Naive thymus-derived CD4-positive, alpha-beta T cell (primary cell): ENCODE measurements at places on chromosomes 6 and 20.

GRCh38 chr20:47540443-47541354, 39.0 kb downstream of the NCOA3 start:
- DNase-seq, result no peak

- no peak for DNase-seq
Observed at GRCh38 chr6:6582131-6582530, 6.4 kb upstream of the LY86 start.

GRCh38 chr6:10419749-10420545, 5.1 kb upstream of the TFAP2A start:
- DNase-seq, result no peak

GRCh38 chr6:25050356-25050755, 114.6 kb upstream of the RIPOR2 start:
- peak; percentile 46 for DNase-seq

DNA sequence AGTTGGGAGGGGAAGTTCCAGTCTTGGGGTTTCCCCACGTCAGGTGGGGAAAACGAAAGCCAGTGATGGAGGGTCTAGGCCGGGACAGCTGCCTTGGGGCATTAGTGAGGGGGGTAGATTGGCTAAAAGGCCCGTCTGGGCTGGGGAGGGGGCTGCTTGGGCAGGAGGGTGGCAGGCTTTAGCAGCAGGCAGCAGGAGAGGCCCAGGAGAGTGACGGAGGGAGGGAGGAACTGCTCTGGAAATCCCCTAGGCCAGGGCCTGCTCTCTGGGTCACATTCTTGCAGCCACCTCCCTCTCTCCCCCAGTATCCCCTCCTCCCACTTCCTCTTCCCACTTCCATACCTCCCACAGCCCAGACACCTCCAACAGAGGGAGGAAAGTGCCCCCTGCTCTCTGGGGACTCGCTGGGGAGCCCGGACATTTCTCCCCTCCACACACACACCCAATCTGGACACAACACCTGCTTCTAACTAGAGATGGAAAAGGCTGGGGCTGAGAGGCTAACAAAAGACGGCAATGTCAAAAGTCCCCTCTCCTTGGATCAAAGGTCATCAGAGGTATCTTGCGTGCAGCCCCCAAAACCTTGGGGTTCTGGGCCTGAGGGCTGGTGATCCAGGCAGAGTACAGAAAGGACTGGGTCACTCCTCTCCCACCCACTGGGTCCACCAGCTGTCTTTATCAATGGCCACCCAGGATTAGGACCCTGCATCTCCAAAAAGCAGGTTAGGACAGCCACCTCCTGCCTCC, 1.8 kb downstream of the NFKBIE start:
- DNase-seq, result no peak

DNA sequence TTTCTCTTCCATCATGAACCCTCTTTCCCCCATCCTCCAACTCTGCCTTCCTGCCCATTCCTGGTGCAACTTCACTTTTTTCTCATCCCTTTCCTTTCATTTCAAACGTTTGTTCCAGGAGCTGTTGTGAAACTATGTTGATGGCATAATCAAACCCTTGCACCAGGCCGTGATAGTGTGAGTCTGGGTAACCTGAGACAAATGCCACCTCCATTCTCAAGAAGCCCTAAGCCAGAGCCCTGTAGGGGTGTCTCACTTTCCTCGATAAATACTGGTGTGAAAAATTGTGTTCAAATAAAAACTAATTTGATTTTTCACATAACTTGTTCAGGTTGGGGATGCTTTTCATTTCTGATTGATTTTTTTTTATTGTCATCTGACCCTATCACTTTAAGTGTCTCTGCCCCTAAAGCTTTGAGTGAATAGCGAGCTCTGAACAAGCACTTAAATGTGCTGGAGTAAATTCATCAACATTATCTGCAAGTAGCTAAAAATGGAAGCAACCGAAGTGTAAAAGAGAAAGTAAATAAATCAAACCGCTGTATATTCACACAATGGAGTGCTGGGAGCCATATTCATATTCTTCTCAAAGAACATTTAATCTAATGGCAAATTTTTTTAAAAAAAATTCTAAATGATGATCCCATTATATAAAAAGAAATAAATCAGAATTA, 303.1 kb upstream of the CDYL start:
- DNase-seq, result no peak
